ENCODE measurements at places on chromosomes 6 and 20. TPM values are rescaled to one million over a fixed set of nuclear protein-coding genes. Genes with fewer than 3 reads are reported as not detected.

Gene RGS17
- total RNA-seq = 0.28 TPM

Gene PPIL1
- 18.3 TPM for total RNA-seq

DNA sequence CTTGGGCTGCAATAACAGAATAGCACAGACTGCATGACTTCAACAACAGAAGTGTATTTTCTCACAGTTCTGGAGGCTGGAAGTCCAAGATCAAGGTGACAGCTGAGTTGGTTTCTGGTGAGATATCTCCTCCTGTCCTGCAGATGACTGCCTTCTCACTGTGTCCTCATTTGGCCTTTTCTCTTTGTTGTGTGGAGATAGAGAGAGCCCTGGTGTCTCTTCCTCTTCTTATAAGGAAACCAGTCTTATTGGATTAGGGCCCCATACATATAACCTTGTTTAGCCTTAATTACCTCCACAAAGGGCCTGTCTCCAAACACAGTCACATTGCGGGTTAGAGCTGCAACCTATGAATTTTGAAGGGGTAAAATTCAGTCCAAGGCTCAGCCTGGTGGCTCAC is 57.0 kb upstream of the BMP6 start:
- no peak for DNase-seq

- peak; percentile 8 for DNase-seq
These were observed 46.4 kb upstream of the DDR1 start for GRCh38 chr6:30837870-30838269.

DNA sequence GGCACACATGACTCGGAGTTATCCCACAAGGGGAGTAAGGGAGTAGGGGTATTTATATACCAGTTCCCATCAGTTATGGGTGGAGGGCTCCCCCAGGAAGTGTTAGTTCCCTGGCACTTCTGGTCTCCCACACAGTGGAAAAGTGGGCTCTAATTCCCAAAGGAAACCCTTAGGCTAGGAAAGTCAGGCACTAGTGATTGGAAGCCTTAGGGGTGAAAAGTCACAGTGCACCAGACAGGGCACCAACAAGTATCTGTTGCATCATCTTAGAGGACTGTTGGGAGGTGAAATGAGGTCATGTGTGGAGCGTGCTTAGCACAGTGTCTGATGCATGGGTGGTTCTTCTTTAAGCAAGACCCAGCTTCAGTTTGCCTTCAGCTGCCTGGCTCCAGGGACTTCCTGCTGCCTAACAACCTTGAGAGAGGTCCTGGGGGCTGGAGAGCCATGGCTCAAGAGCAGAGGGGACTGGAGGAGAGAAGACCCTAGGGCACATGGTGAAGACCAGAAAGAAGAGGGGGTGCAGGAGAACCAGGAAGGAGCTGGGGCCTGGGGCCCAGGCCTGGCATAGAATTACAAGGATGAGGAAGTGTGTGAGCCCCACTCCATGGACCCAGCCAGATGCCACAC is 7.5 kb upstream of the FOXP4 start:
- no peak for DNase-seq

DNA sequence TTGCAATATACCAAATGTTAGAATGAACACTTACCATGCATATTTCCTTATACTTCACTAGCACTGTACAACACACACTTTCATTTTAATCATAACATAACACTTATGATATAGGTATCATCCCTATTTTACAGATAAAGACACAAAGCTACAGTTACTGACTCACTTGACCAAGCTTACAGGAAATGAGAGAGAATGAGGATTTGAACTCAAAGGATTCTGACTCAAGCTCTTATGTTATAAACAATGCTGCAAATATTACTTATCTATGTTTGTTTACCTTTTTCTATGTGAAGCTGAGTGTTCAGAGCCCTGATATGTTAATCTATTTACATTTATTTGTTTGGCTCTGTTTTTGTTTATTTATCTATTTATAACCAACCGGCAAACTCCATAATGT is 245.4 kb downstream of the PTPRK start:
- no peak for DNase-seq

DNA sequence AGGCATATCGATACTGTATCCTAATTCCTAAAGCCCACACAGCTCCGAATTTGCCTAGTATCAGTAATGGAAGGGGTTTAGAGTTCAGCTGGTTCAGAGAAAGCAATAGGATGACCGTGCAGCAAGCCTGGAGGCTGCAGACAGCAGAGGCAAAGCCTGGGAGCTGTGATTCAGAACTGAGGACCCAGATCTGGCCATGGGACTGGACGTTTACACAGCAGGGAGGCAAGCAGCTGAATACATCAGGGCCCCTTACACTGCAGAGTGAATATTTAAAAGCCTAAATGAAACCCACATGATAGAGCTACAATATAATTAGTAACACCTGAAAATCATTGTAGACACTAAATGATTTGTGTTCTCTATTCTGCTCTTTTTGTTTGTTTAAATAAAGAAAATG is 38.0 kb downstream of the ELOVL2 start:
- DNase-seq = no peak

DNA sequence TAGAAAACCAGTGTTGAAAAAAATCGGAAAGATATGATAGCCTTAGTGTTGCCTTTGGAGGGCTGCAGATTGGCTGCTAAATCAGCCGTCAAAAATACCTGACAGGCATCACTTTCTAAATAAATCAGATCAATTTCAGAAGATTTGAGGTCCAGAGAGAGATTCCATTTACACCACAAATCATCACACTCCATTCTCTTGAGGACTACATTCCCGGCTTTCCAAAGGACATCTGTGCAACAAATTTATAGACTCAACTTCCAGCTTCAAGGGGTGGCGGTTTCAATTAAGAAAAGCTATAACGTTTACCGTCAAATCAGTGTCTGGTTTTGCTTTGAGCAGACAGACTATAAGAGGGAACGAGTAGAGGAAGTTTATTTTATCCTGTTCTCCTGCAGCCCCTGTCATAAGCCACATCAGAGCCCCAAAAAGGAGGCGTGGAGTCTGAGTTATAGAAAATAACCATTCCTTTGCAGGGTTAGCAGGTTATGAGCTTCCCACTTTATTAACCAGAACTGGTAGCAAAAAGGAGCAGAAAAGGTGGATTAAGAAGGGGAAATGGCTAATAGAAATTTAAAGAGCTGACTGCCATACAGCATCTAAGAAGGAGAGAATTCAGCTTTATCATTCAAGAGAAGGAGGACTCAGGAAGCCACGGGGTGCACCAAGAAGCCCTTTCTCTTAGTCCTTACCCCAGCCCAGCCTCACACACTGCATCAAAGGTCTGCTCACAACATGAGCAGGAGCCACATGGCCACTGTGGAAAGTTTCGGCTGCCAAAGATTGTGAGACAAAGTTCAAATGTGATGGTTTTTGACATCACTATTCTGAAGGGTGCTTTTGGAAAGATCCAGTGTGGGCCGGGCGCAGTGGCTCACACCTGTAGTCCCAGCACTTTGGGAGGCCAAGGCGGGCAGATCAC is 12.9 kb upstream of the UQCC2 start:
- no peak for DNase-seq

DNA sequence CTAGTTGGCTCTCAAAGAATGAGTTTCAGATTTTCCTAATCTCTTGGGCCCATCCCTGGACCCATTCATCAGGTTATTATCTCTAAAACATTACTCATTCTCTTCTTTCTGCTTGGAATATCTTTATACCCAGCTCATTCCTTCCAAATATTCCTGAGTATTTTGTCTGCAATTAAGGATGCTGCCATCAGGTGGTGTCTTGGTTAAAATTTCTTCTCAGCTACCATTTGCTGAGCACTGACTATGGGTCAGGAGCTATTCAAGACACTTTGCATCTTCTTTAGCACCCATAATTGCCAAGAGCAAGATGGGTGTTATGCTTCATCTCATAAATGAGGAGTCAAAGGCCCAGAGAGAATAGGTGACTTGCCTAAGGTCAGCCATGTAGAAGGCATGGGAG is 8.4 kb downstream of the SUN5 start:
- no peak for DNase-seq

GRCh38 chr20:9186396-9186795 is 117.5 kb downstream of the PLCB4 start:
- no peak for DNase-seq

DNA sequence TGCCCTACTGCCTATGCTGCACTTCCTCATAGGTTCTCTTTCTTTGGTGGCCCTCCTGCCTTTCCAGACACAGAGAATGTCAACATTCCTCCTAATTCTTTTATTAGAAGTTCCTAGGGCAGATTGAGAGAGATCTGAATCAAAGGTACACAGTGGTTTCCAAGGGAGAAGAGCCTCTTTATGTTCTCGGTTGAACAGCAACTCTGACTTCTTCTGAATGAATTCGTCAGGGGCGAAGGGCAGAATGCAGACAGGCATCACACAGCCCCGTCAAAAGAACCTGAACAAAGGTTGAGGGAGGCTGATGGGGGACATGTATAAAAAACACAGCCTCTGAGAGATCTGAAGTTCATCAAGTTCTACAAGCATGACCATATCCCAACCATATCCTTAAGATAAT is 68.1 kb upstream of the DTNBP1 start:
- DNase-seq = no peak

DNA sequence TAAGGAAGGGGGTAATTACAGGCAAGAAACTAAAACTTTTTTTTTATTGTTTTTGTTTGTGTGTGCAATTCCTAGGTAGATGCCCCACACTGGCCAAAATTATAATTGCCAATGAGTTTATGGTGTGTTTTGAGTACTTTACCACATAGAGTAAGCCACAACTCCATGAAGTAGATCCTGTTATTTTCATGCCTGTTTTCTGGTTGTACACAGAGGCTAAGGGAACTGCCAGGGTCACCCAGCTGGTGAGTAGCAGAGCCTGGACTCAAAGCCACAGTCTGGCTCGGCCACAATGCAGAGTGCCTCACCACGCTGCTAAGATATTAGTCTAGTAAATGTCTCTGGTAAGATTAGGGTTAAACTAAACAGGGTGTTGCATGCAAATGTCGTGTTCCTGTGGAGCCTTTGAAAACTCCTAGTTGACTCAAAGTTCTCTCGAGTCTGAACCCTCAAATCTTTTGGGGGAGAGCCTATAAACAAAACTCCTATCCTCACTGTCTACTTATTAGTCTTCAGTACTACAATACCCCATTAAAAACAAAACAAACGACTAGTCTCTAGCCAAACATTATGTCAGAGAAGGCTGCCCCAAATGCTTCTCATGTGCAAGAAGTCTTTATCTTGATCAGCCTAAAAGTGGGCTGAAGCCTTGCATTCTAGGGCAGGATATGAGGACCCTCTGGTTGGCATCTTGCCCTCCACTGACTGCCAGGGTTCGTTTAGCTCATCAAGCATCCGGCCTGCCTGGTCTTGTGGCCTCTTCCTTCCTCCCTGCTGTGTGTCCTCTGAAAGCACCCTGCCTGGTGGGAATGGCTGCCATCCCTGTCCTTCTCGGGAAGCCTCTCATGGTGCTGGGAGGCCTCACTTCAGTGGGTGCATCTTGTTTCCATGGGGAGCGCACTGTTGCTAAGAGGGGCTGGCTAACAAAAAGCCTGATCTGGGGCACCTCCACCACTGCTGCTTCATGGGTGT is 4.2 kb downstream of the DUSP22 start:
- DNase-seq = peak; percentile 86

- DNase-seq = peak; percentile 35
These were observed 57.8 kb downstream of the ATP9A start for GRCh38 chr20:51710361-51710894.

DNA sequence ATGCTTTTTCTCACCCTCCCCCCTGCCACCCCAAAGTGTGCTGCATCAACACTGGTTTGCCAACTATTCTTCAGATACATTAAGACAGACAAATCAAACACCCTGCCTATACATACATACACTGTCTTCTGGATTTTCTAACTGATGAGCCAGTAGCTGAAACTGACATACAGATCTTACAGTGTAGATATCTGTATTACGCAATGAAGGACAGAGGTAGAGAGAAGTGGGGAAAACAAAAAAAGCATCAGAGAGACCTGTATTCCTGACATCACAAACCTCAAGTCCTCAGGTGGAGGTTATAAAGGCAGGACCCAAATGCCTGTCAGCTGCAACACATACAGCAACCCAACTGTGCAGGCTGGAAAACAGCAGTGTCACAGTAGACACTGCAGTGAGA is 535.4 kb downstream of the HACE1 start:
- DNase-seq = no peak

DNA sequence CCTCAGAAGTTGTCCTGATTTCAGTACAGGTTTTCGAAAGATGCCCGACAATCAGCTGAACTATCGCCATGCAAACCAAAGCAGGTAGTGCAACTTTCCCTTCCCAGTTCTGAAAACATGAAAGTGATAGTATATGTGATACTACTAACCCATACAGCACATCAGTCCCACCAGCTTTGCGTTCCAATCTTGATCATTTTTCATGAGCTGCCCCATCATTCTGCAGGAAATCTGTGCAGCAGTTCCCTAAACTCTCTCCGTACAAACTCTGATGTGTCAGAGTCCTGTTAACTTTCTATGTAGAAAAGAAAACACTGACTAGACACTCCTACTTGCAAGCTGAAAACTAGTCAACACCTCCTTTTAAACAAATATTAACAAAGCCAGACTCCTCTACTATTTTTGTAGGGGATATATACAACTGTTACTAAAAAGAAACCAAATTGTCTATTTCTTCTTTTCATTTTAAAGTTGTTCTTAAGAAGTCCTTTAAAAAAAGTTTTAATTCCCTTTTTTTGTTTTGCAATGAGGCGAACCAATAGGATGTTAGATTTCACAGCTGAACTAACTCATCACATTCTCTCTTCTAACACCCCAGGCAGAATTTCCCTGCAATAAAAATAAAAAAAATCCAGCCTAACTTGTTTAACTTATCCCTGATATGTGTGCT is 99.6 kb upstream of the DST start:
- no peak for DNase-seq

- DNase-seq = no peak
These were observed 1426.9 kb upstream of the EYS start for GRCh38 chr6:67133973-67134372.

DNA sequence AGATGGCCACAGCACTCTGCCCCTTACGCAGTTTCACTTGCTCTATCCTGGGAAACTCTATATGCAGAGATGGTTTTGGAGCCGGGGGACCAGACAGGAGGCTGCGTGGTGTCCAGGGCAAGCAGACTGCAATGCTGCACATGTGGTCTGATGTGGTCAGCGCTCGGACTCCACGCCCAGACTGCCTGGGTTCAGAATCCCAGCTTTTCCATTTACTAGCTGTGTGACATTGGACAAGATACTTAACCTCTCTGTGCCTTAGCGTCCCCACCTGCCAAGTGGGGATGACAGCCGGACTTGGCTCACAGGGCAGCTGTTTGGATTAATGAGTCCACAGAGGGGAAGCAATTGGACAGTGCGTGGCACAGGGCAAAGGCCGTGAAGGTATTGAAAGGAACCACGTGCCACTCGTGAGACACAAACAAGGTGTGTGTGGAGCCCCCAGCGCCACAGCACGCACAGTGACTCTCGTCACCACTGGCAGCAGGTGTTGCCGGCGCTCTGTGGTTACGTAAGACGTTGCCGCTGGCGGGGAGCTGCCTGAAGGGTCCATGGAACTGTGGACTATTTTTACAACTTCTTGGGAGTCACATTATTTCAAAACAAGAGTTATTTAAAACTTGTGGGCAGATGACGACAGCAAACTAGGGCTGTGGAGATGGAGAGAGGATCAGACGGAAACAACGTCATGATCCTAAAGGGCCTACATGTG is 201.4 kb downstream of the PREX1 start:
- peak; percentile 83 for DNase-seq
